Mesenteric fat pad (tissue), 1 donor: ENCODE measurements at places on chromosomes 5 and 9.

DNA sequence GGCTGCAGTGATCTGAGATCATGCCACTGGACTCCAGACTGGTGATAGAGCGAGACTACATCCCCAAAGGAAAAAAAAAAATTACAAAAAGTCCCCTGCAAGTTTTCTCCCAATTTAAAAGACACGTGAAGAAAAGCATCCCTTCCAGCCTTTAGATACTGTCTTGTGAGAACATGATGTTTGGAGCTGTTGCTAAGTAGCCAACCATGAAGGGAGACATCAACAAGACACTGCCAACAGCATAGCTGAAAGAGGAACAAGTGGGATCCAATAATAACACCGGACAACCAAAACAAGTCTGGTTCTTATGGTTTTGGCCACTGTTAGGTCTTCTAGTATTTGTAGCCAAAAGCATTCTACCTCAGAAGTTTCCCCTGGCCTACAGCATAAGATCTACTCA lies 118.9 kb upstream of the CCDC180 start:
- DNase-seq: no peak

GRCh38 chr9:136519263-136520052 lies 26.4 kb downstream of the NOTCH1 start:
- no peak for DNase-seq

DNA sequence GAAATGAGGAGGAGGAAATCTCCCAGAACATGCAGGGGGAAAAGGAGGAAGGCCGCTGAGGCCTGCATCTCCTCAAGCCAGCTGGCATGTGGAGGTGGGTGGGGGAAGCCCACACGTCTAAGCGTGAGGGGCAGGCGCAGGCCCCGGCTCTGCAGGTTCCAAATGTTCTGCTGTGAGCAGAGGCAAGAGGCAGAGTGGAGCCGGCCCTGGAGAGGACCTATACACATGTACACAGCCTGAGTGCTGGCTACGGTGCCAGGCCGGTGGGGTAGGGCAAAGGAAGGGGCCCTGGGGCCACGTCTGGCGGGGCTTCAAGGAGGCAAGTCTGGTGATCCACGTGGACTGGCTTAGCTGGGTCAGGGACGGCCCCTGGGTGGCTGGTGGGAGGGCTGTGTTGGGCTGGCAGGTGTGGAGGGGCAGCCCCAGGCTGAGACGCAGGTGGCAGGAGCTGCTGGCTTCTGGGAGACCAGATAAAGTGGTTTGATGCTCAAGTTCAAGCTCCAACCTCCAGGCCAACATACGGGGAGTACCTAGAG lies 26.4 kb downstream of the LPCAT1 start:
- DNase-seq: no peak

DNA sequence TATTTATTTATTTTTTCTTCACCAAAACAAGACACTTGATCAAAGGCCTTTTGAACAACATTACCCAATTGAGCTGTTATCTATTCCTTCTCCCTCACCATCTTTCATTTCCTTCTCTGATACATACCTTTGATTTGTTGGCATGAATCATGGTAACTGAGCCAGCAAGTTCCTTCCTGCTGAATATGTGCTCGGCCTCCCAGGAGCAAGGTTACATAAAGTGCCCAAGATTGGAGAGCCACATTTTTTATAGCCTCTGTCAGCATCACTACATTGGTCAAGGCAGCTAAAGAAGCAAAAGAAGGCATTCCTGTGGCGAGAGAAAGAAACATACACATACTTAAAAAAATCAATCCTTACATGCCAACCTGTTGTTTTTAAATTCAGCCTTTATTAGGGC lies 369.6 kb downstream of the CYLC2 start:
- no peak for DNase-seq

GRCh38 chr9:134717056-134717455 lies 75.5 kb downstream of the COL5A1 start:
- no peak for DNase-seq

DNA sequence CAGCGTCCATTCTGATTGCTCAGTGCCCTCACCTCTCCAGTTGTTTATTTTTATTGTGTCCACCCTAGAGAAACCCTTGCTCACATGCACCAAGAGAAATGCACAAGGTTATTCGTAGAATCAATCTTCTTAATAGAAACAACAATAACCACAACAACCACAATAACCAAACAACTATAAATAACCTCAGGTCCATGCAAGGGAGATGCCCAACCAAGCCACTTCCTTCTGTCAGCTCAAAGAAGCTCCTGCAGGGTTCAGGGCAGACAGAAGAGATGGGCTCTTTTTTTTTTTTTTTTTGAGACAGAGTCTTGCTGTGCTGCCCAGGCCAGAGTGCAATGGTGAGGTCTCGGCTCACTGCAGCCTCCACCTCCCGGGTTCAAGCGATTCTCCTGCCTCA lies 14.9 kb upstream of the TCOF1 start:
- DNase-seq: no peak

DNA sequence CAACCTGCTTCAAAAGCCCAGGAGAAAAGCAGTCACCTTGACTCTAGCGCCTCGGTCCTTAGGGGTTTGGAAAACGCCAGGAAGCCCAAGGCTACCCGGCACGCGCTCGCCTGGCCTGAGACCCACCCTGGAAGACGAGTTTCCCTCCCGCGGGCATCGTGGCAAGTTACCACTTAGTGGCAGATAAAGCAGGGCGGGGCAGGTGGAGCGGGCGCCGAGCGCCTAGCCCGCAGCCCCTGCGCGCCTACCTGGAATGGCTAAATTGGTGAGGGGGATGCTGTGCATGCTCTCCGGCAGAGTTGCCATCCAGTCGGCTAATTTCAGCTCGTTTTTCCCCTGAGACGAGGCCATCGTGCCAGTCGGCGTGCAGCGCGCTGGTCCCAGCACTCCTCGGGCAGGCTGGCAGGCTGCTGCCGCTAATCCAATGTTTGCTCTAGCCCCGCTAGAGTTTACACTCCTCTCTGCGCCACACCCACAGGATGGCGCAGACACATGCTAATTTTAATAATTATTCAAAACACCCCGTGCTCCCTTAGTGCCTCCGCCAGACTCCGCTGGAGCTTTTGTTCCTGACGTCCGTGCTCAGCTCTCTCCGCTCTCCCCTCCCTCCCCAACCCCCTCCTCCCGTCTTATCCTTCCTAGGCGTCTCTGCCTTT lies at the start of gene PLCXD3:
Gene PLCXD3 (minus strand): TSS at position 426 of the 656 bp plus-strand sequence. CDS start 75 bp downstream, at position 351.
- DNase-seq: no peak

- DNase-seq: no peak
Measured at GRCh38 chr5:120017513-120017912, 388.2 kb downstream of the FAM170A start.
